Neural progenitor cell (in vitro differentiated cells): ENCODE measurements at places on chromosomes 3 and 15.

- DNase-seq = no peak
Measured at GRCh38 chr15:31551323-31551722, 224.7 kb downstream of the KLF13 start.

GRCh38 chr3:11661827-11662226 is 18.1 kb upstream of the VGLL4 start:
- no peak for DNase-seq

DNA sequence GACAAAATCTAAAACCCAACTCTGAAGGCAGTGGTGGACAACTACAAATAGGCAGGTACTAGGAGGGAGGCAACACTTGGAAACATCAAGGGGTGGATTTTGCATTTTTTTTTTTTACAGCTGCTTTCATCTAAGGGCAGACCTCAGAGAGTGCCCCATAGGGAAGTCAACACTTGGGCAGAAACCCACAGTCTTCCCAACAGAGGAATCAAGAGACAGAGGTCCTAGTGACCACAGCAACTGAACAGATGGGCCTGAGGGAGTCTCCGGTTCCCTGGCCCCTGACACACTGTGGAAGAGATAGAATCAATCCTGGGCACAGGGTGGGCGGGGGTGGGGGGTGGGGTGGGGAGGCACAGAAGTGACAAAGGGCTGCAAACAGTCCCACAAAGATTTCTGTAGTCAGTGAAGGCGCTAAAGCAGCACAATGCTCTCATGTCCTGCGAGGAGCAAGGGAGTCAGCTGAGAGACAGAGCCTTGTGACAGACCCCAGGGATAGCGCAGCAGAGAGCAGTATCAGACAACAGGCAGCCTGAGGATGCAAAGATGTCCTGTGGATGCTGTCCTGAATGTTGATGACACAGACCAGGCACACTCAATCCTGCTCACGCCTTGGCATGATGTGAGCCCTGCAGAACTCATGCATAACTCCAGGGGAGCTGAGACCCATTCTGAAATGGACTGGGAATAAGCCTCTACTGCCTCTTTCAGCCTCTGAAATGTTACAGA is 6.9 kb upstream of the RFTN1 start:
- no peak for DNase-seq

DNA sequence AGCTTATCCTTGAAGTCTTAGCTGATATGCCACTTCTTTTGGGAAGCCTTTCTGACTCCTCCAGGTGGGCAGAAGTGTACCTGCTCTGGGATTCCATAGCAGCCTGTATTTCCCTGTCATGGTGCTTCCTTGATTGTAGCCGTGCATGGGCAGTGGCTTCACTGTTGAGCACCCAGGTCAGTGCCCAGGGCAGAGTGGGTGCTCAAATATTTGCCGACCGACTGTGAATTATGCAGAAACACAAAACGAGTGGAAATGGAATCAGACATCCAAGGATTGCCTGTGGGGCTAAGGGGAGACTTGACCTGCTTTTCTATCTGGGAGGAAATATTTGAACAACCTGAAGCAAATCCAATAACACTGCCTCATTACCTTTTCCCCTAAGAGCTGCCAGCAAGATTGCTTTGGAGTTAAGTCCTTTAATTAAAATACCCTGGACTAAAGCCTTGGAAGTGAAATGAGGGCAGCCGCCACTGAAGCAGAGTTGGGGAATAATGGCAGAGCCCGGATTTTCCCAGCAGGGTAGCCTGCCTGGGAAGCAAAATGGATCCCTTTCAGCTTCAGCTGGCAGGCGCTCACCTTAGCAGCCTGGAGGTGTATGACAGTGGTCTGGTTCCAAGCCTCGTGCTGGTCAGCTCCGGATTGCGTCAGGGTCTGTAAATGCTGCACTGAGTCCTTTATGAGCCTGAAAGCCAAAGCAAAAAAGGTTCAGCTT is 14.9 kb downstream of the ACOX2 start:
- peak; percentile 86 for DNase-seq

DNA sequence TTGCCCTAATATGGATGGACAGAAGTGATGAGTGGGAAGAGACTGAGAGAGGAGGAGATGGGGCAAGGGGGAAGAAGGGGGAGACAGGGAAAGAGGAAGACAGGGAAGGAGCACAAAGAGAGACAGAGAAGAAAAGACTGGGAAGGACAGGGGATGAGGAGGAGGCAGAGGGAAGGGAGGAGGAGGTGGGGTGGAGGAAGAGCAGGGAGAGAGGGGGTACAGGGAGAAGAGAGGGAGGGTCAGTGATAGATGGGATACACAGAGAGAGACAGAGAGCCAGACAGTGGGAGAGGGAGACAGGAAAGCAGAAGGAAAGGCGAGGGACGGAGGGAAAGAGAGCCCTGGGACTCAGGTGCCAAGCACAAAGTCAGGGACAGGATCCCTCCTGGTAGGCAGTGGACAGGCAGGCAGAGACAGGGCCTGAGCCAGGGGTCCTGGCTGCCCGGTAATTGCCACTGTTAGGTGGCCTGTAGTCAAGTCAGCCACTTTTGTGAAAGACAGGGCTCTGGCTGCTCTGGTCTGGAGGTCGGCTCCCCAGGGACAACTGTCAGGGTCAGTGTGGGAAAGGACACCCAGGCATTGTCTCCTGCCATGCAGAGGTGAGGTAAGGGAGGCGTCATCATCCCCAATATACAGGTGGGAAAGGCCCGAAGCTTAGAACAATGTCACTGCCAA is 9.8 kb downstream of the VILL start:
- DNase-seq = no peak

GRCh38 chr3:136545664-136546268 is 206.4 kb downstream of the STAG1 start:
- no peak for DNase-seq

GRCh38 chr15:50774450-50774849 is 8.9 kb upstream of the SPPL2A start:
- no peak for DNase-seq

DNA sequence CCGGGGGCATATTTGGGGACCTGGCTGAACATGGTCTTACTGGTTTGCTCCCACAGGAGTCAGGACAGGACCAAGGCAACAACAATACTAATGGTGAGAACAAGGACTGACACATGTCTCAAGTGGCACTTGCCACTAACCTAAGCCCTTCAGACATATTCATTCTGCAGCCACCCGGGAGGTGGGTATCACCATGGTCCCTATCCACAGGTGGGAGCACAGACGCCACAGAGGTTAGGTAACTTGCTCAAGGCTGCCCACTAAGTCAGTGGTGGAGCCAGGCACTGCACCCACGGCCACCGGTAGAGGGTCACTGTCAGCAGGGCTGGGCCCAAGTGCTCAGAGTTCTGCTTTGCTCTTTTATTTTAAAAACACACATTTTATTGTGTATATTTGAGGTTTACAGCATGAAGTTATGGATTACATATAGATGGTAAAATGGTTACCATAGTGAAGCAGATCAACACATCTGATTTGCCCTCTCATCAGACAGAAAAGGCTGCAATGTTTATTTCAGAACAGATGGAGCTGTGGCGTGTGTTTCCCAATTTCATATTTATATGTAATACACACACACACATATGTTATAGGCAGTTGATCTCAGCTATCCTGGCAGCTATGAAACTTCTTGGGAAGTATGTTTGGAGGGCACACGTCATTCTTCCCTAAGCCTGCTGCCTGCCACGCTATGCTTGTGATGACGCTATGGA is 30.0 kb upstream of the SLC41A3 start:
- peak; percentile 34 for DNase-seq

DNA sequence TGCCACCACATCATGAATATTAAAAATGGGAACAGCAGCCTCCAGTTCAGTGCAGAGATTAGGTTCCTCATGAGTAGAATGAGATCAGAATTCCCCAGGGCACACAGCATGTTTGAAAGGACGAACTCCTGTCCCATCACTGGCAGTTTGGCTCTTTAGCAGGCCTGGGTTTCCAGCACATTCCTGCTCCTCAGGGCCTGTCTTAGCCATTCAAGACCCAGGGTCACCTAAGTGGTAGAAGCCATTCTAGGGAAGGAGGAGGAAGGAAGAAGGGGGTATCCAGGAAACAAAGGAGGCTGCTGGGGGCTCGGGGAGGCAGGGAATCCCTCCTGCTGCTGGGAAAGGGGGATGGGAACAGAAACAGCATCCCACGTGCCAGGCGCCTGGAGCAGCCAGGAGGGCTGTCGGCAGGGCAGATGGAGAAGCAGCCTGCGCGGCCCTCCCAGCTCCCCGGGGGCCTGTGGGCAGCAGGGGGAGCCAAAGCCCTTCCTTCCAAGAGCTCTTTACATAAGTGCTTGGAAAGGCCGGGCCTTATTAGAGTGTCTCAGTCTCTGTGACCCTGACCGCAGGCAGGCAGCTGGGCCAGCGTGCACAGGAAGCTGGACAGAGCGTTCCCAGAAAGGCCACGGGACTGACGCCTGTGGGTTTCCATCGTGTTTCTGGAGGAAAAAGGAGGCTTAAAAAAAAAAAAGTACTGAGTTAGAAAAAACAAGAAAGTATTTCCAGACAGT is 24.7 kb downstream of the LOXL1 start:
- peak; percentile 90 for DNase-seq

DNA sequence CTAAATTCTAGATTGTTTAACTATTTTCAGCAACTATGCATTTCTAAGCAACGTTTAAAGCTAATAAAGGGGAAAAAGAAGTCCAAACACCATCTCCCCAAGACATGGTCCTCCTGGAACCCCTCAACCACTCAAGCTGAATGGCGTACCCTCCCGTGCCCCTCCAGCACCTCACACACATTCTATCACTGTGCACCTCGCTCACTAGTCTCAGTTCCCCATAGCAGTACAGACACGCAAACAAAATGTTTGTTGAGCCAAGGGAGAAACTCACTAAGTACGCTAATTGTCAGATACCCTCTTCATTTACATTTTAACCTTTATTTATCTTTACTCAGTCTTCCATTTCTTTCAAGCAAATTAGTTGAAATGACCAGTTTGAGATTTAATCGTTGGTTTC is 48.8 kb downstream of the ACAP2 start:
- DNase-seq = no peak

- DNase-seq = no peak
Measured at GRCh38 chr3:46495901-46496456, 1.8 kb upstream of the RTP3 start.

DNA sequence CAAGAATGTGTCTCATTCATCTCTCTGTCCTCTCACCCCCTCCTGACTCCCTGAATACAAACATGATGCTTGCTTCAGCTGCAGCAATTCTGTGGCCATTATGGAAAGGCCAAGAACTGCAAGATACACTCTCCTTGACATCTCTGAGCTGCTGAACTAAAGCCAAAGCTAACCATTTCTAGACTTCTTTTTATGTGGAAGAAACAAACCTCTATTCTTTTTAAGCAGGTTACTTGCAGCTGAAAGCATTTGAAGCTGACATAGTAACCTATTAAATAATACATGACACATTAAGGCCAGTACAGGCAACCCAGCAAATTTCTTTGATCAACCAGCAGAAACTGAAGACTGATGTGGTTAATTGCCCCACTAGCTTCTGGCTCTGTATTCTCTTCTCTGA is 17.5 kb downstream of the FHIT start:
- no peak for DNase-seq
